ENCODE measurements at places on chromosomes 1 and 21.

DNA sequence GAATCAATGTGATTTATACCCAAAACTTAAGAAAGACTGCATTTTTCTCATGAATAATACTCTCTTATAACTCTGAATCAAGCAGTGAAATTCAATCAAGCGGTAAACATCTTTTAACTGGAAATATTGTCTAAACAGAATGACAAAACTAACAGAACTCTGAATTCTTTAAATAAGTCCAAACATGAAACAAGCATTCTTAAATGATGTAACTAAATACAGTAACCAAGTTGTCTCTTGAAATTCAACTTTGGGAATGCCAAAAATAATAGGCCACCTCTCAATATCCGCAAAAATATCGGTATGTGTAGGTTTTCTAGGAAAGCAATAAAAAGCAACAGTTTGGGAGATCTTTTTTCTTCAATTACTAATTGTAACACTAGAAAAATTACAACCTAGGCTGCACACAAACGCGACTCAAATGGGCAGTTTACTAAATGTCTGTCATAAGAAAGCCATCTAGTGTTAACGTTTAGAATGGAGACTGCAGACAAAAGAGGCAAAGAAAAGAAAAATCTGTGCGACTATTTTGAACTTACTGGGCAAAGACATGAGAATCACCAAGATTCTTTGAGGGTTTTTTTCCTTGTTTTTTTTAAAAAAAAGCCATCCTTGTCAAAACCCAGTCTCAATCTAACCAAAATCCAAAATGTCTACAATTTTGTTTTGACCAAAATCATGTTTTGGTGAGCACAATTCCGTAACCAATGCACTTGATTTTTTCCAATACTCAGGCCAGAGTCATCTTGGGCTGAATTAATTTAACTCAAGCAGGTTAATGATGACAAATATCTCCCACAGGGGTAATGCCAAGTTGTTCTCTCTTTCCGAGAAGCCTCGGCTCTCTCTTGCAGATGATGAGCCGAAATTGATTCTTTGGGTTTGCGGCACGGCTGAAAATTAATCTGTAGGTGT lies 1.3 kb downstream of the SIPA1L2 start:
- DNase-seq, result peak; percentile 45

DNA sequence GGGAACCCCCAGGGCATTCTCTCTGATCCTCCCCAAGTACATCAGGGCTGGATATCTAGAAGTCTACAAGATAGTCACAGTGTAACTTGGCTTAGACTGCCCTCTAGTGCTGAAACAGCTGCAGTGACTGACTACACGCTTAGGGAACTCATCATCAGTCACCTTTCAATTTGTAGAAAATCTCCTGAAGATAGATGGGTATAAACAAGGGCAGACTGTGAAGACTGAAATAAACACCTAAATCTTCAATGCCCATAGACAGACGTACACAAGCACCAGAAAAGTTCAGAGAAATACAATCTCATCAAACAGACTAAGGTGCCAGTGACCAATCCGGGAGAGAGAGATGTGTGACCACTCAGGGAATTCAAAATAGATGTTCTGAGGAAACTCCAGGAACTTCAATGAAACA lies 46.6 kb downstream of the PACC1 start:
- peak; percentile 78 for DNase-seq

DNA sequence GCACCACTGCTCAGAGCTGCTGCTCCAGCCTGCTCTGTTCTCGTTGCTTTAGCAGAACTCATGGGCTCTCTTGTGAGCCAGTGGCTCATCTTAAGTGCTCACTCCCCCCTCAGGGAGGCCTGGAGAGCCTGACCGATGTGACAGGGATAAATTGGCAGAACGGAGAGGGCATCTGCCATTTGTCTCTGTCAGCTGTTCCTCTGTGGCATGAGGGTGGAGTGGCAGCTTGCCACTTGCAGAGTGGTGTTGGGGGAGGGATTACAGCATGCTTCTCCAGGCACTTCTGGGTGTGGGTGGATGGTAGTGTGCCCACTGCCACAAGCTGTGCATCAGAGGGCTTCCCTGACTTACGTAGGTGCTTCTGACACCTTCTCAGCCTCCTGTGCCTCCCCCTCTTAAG lies 229.5 kb downstream of the PAPPA2 start:
- DNase-seq, result no peak

DNA sequence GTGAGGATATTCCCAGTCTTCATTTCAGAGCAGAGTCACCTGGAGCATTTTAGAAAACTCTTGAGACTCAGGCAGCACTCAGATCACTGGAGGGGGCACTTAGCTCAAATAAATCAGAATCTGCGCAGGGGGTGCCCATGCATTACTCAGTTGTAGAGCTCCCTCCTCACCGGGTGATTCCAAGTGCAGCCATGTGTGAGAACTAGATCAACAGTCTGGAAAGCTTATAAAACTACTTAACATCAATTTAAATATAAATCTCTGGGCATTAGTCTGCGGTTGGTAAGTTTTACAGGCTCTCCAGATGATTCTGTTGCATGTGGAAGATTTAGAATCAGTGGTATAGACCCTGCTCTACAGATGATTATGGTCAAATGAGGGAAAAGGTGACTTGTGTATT lies 128.6 kb downstream of the ST6GALNAC3 start:
- no peak for DNase-seq

DNA sequence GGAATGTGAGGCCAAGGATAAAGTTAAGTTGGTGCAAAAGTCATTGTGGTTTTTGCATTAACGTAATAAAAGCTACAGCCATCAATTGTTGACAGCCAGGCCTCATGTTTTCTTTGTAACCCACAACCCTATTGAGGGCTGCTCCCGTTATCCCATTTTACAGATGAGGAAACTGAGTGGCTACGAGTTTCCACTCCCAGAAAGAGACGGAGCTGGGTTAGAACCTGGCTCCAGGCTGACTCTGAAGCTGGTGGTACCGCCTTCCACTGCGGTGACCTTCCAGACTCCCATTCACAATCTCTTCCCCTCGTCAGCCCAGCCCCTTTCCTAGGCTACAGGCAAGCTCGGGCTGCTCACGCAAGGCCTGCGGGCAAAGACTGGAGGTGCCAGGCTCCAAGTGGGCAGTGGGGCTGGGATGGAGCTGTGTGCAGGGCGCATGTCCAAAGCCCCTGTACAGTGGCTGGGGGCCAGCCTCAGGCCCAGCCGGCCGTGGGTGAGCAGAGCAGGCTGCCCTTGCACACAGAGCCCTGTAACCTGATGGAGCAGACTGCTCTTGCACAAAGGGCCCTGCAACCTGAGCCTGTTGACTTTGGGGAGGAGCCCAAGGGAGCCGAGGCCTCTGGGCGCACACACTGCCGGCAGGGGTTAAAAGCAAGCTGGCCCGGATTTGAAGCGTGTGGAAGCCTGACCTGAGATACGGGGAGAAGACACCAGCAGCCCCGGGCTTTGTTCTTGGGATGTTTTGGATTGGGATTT lies 97.4 kb upstream of the TMPRSS2 start:
- no peak for DNase-seq

- DNase-seq, result peak; percentile 59
Measured at GRCh38 chr1:45883658-45884057, 80.2 kb downstream of the MAST2 start.

DNA sequence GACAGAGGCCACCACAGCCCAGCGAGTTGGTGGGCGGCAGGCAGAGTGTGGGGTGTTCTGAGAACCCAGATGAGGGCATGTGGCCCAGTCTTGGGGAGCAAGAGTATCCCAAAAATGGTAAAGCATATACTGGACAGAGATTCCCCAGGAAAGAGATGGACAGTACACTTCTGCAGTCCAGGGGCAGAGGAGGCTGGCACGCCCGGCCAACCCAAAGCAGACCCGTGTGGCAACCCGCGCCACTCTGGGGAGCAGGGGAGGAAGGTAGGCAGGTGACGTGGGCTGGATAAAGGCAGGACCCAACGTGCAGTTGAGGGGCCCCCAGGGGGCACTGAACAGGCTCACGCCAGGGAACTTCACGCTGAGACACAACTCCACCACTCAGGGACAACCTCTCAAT lies 46.4 kb upstream of the RIPK4 start:
- DNase-seq, result no peak

- DNase-seq, result peak; percentile 68
Measured at GRCh38 chr1:244730153-244730933, 77.4 kb downstream of the DESI2 start.

DNA sequence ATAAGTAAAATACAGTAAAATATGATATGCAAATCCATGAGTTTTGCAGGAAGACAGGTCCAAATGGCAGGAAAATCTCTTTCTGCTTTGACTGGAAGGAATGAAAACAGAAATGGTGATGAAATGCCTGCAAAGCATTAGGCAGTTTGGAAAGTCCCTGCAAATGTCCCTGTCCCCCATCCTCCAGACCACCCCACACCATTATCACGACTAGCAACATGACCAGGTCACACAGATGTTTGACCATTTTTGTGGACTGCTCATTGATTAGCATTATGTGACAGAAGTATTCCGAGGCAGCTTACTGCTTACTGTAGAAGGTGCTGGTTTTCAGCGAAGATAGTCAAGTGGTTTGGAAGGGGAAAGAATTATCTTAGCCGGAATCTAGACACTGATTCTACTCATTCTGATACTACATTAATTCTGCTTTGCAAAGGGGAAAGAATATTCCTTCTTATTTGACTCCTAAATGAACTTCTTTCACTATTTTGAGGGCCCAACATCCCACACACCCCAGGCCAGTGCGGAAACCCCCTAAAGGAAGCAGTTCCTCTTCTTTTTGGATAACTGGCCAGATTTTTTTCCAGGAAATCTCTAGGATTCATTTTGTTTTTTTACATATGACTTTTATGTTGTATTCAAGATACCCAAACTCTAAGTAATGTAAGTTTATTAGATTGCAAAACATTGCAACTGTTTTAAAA lies 9.5 kb upstream of the CR2 start:
- no peak for DNase-seq

DNA sequence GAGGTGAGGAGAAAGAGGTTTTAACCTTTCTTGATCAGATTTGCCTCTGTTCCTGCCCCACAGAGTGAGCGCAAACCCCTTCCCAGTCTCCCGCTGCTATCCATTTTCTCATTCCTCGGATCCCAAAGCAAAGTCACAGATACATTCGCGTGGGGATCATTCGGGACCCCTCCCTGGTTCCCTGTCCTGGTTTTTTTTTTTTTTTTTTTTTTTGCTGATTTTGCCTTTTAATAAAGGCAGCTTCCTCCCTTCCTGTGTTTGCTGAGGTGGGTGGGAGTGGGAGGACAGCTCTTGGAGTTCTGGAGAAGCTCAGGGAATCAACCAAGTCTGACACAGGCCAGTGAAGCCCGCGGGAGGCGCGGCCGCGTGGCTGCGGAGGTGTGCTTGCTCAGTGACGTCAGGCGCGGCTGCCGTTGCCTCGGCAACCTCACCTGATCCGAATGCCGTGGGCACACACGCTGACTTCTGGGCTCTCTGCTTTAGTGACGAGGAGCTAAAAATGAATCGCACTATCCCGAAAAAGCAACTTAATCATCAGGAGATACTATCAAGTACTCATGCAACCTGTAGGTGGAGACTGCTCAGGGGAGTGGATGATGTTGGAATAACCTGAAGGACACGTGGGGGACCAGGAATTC lies 106.4 kb downstream of the TBX19 start:
- DNase-seq, result peak; percentile 14
